Central memory CD8-positive, alpha-beta T cell (primary cell): ENCODE measurements at places on chromosomes 1 and 21.

DNA sequence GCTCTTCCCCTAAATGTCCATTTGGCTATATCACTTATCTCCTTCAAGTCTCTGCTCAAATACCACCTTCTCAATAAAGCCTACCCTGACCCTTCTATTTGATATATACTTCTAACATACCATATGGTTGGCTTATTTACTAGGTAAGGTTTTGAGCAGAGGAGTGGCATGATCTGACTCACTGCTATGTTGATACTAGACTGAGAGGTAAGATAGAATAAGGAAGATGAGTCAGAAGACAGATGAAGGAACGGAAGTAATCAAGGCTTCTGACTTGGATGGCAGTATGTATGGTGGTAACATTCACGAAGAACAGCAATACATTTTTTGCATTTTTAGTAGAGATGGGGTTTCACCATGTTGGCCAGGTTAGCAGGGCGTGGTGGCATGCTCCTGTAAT, 4.8 kb upstream of the HRNR start:
- H3K36me3 ChIP-seq: no peaks in the 10 kb centered on the region
- no peaks in the 10 kb centered on the region for H3K4me1 ChIP-seq
- H3K4me3 ChIP-seq: no peak overlapping the region
- no peak for DNase-seq
- H3K27ac ChIP-seq: no peak overlapping the region

- no peak for DNase-seq
- no peak overlapping the region for H3K4me3 ChIP-seq
- H3K4me1 ChIP-seq: peaks cover 11% of the 10 kb centered on the region
- H3K36me3 ChIP-seq: peaks cover 7% of the 10 kb centered on the region
- no peaks in the 10 kb centered on the region for H3K27me3 ChIP-seq
Measured at GRCh38 chr1:44743211-44743610, 3.6 kb downstream of the KIF2C start.

DNA sequence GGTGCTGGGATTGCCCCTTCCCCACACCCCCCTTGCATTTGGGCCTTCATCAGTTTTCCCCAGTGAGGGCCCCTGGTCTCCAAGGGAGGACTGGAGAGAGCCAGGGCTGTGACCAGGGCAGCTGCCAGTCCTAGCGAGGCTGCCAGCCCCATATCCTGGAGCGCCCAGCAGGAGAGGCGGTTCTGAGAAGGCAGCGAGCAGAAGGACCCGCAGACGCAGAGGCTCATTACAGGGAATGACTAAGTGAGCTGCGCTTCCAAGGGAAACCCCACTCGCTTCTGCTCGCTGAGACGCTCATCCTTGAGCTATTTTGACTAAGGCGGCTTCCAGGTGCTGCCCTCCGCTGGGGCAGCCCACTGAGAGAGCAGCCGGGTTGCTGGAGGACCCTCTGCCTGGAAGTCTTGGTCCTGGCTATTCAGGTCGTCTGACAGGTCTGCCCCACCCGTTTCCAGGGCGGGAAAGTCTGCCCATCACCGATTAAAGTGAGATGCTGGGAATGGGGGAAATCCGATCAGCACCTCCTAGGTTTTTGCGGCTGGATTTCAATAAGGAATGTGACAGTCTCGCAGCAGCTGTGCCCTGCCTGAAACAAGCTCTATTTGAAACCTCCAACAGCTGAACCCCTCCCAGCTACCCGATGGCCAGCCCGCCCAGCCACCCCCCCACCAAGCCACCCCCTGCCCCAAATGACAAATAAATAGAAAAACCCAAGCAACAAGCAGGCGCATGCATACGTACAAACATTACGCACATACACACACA, 2.8 kb downstream of the KCNN3 start:
- no peak overlapping the region for H3K4me3 ChIP-seq
- peaks cover 35% of the 10 kb centered on the region for H3K4me1 ChIP-seq
- H3K27me3 ChIP-seq: peaks cover 91% of the 10 kb centered on the region
- H3K36me3 ChIP-seq: peaks cover 3% of the 10 kb centered on the region

DNA sequence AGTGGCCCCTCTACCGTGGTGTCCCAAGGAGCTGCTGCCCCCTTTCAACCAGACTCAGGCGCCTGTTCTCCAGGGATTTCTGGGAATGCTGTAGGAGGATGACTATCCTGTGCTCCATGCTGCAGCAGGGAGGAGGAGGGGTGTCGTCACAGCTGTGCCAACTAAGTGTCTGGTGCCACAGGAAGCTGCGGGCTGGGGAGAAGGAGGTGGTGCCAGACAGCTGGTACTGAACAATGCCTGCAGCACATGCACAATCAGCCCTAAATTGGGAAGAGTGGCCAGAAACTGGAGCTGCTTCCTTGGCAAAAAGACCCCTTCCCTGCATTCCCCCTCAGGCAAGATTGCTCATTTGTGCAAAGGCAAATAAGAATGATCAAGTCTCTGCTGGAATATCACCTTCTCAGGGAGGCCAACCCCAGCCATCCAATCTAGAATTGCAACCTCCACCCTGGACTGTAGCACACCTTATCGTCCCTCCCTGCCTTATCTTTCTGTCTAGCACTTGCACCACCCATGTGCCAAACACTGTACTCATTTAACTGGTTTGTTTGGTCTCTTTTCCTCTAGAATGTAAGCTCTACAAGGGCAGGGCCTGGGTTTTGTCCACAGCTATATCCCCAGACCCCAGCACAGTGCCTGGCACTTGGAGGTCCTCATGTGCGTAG, 33.3 kb downstream of the LAMB3 start:
- no peak overlapping the region for H3K27ac ChIP-seq
- peaks cover 9% of the 10 kb centered on the region for H3K4me1 ChIP-seq
- H3K4me3 ChIP-seq: no peak overlapping the region
- H3K27me3 ChIP-seq: peaks cover 7% of the 10 kb centered on the region
- no peak for DNase-seq

DNA sequence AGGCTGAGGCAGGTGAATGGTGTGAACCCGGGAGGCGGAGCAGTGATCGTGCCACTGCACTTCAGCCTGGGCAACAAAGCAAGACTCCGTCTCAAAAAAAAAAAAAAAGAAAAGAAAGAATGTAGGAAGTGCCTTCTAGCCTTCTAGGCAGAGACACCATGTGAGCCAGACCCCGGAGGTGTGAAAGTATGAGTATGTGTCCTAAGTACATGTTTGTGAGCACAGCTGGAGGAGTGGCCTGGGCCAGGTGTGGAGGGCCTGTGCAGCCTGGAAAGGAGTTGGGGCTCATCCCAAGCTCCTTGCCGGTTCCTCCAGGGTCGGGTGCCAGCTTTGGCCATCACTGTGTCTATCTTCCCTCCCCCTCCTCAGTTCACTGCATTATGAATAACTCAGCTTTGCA, 13.0 kb downstream of the SOX13 start:
- peaks cover 23% of the 10 kb centered on the region for H3K4me1 ChIP-seq
- no peak overlapping the region for H3K4me3 ChIP-seq

- peaks cover 55% of the 10 kb centered on the region for H3K27me3 ChIP-seq
- H3K4me3 ChIP-seq: no peak overlapping the region
- H3K36me3 ChIP-seq: no peaks in the 10 kb centered on the region
- no peak overlapping the region for H3K27ac ChIP-seq
- no peak for DNase-seq
- H3K4me1 ChIP-seq: no peaks in the 10 kb centered on the region
Measured at GRCh38 chr1:207990876-207991582, 80.1 kb upstream of the CD34 start.

- H3K36me3 ChIP-seq: peaks cover 11% of the 10 kb centered on the region
- DNase-seq: no peak
- peak overlapping the region; percentile 96 for H3K27ac ChIP-seq
- peak overlapping the region; percentile 82 for H3K4me3 ChIP-seq
- peaks cover 24% of the 10 kb centered on the region for H3K4me1 ChIP-seq
Measured at GRCh38 chr21:46425041-46425440, 33.6 kb upstream of the DIP2A start.

GRCh38 chr1:94922761-94923331, 4.1 kb downstream of the CNN3 start:
- peaks cover 12% of the 10 kb centered on the region for H3K4me1 ChIP-seq
- H3K27ac ChIP-seq: no peak overlapping the region
- H3K36me3 ChIP-seq: no peaks in the 10 kb centered on the region
- H3K27me3 ChIP-seq: peaks cover 80% of the 10 kb centered on the region
- H3K4me3 ChIP-seq: no peak overlapping the region
- DNase-seq: no peak

GRCh38 chr21:23247334-23247733, 2249.1 kb downstream of the NCAM2 start:
- H3K27me3 ChIP-seq: no peaks in the 10 kb centered on the region
- peaks cover 2% of the 10 kb centered on the region for H3K36me3 ChIP-seq
- no peaks in the 10 kb centered on the region for H3K4me1 ChIP-seq
- H3K4me3 ChIP-seq: no peak overlapping the region

- H3K27me3 ChIP-seq: peaks cover 7% of the 10 kb centered on the region
- H3K4me3 ChIP-seq: no peak overlapping the region
- no peaks in the 10 kb centered on the region for H3K36me3 ChIP-seq
- no peaks in the 10 kb centered on the region for H3K4me1 ChIP-seq
- no peak for DNase-seq
- H3K27ac ChIP-seq: no peak overlapping the region
Measured at GRCh38 chr1:8083739-8084484, 57.8 kb upstream of the ERRFI1 start.

- H3K4me3 ChIP-seq: no peak overlapping the region
- H3K27me3 ChIP-seq: no peaks in the 10 kb centered on the region
- H3K27ac ChIP-seq: no peak overlapping the region
- DNase-seq: no peak
- no peaks in the 10 kb centered on the region for H3K36me3 ChIP-seq
Measured at GRCh38 chr1:188551176-188551575, 1722.4 kb downstream of the PLA2G4A start.

- no peak overlapping the region for H3K27ac ChIP-seq
- H3K4me3 ChIP-seq: no peak overlapping the region
- no peak for DNase-seq
Measured at GRCh38 chr1:24015221-24016210, 35.4 kb upstream of the SRSF10 start.

- peaks cover 29% of the 10 kb centered on the region for H3K4me1 ChIP-seq
- H3K36me3 ChIP-seq: peaks cover 9% of the 10 kb centered on the region
- no peak overlapping the region for H3K4me3 ChIP-seq
- no peak for DNase-seq
Measured at GRCh38 chr1:193031431-193031830, 27.7 kb downstream of the UCHL5 start.

DNA sequence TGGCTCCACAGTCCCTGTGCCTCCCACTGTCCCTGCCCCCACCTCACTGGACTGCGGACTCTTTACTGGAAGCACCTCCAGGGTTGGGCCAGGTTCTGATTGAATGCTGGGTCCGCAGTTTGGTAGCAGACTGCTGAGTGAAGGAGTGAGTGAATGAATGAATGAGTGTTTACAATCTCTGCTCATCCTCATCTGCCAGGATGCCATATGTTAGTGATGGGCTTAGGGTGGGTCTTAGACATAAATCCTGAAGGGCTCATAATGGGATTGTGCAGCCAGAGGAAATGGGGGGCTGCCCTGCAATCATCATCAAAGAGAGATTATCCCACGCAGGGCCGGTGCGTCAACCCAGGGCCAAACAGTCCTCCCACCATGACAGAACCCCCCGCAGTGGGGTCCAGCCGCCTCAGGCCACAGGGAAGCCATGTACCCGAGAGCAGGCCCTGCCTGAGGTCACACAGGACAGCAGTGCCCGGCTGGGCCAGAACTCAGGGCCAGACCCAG, 26.1 kb downstream of the SLC1A7 start:
- peaks cover 11% of the 10 kb centered on the region for H3K27me3 ChIP-seq
- peaks cover 6% of the 10 kb centered on the region for H3K4me1 ChIP-seq
- peaks cover 3% of the 10 kb centered on the region for H3K36me3 ChIP-seq

GRCh38 chr1:246091477-246091876, 415.6 kb downstream of the SMYD3 start:
- no peak overlapping the region for H3K4me3 ChIP-seq
- H3K4me1 ChIP-seq: no peaks in the 10 kb centered on the region
- H3K27ac ChIP-seq: no peak overlapping the region
- no peak for DNase-seq
- H3K36me3 ChIP-seq: no peaks in the 10 kb centered on the region

- no peaks in the 10 kb centered on the region for H3K27me3 ChIP-seq
- no peak overlapping the region for H3K27ac ChIP-seq
- peaks cover 2% of the 10 kb centered on the region for H3K36me3 ChIP-seq
- no peak for DNase-seq
Measured at GRCh38 chr1:114314098-114314497, 160.4 kb upstream of the SYT6 start.

GRCh38 chr1:78359666-78360065, 131.1 kb upstream of the PTGFR start:
- H3K27ac ChIP-seq: no peak overlapping the region
- no peaks in the 10 kb centered on the region for H3K27me3 ChIP-seq
- no peak for DNase-seq
- no peak overlapping the region for H3K4me3 ChIP-seq
- H3K36me3 ChIP-seq: no peaks in the 10 kb centered on the region

- no peaks in the 10 kb centered on the region for H3K27me3 ChIP-seq
- H3K36me3 ChIP-seq: peaks cover 14% of the 10 kb centered on the region
- H3K27ac ChIP-seq: no peak overlapping the region
- no peak overlapping the region for H3K4me3 ChIP-seq
Measured at GRCh38 chr1:176118985-176119384, 88.1 kb downstream of the COP1 start.

- H3K27ac ChIP-seq: no peak overlapping the region
- no peak for DNase-seq
- no peak overlapping the region for H3K4me3 ChIP-seq
Measured at GRCh38 chr21:42616941-42617340, 36.5 kb upstream of the PDE9A start.

DNA sequence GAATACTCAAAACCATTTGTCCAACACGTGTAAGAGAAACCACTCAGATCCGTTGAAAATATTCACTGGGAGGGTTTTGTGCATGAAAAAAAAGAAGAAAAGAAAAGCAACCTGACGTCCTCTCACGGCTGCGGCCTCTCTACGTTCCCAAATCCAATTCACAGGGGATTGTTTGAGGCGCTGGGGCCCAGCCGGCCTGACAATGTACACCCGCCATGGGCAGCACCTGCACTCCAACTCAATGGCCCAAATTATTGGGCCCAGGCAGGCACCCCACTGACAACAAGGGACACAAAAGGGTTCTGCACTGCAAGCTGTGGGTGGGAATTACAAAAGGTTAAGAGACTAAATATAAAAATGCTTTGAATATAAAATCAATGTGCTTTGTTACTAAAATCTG, 41.5 kb downstream of the MORN1 start:
- no peak for DNase-seq
- no peak overlapping the region for H3K27ac ChIP-seq
- no peaks in the 10 kb centered on the region for H3K27me3 ChIP-seq
- no peak overlapping the region for H3K4me3 ChIP-seq

DNA sequence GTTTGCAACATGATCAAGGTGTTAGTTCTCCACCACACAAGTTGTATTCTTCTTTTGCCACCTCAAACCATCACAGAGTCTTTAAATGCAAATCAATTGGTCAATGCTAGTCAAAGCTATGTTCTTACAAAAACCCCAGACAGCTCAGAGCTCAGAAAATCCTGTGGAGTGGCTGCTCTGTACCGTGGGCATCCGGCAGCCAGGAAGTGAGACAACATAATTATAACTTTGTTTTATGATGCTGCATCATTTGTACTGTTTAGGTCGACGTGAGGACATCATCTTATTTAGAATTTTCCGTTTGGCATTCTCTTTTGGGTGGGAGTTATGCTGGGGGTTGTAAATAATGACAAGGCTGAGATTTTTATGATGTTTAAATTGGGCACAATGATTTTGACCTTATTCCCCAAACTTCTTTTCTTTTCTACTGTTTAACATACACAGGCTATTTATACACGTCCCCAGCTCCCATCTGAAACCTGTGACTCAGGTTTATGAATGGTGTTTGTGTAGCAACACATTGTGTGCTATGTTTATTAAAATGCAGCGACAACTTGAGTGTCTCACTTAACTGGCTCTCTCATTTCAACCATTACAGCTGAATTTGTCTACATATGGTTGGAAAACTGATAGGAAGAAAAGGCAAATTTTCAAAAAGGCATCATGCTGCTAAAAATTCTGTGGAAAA, 124.0 kb downstream of the CNIH3 start:
- peaks cover 3% of the 10 kb centered on the region for H3K4me1 ChIP-seq
- DNase-seq: no peak
- H3K27ac ChIP-seq: no peak overlapping the region
- peaks cover 35% of the 10 kb centered on the region for H3K27me3 ChIP-seq
- no peaks in the 10 kb centered on the region for H3K36me3 ChIP-seq
